NCI-H2171 (cell line): ENCODE measurements at places on chromosomes 5 and 9.
A peak's percentile ranks its signal among the peaks of the same experiment; 100 is the strongest.

- no peak for DNase-seq
Observed at GRCh38 chr5:80101993-80102392, 66.8 kb downstream of the THBS4 start.

- no peak for DNase-seq
Observed at GRCh38 chr9:34656992-34657391, 5.0 kb downstream of the IL11RA start.

- no peak for DNase-seq
Observed at GRCh38 chr5:2530609-2531008, 220.9 kb downstream of the IRX2 start.

DNA sequence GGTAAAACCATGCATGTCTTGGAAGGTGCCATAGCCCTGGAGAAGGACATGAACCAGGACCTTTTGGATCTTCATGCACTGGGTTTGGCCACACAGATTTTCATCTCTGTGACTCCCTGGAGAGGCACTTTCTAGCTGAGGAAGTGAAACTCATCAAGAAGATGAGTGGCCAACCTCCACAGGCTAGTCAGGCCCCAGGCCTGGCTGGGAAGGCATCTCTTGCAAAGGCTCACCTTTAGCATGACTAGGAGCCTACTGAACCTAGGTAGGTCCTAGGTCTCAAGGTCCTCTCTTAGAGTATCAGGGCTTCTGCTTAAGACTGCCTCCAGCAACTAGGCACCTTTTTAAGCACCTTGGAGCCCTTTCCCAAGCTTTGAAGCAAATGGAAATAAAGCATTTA, 1448.7 kb upstream of the ACO1 start:
- DNase-seq: no peak

- DNase-seq: no peak
Observed at GRCh38 chr5:72210888-72211678, 103.8 kb downstream of the MAP1B start.

DNA sequence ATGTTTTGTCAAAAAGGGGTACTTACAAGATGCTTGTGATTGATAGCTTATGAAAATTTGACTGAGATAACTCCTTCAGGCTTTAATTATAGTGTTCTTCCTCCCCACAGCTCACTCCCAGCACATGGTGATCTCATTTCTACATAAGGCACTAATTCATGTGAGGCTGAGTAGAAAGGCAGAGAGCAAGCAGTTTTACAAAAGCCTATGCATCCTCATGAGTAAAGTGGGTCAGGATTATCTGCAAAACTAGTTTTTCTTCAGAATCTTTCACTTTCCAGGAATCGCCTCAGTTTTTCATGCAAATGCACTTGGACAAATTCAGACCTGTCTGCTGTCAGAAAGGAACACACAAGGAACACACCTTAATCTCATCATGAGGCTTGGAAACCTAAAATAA, 92.1 kb upstream of the FBN2 start:
- no peak for DNase-seq

DNA sequence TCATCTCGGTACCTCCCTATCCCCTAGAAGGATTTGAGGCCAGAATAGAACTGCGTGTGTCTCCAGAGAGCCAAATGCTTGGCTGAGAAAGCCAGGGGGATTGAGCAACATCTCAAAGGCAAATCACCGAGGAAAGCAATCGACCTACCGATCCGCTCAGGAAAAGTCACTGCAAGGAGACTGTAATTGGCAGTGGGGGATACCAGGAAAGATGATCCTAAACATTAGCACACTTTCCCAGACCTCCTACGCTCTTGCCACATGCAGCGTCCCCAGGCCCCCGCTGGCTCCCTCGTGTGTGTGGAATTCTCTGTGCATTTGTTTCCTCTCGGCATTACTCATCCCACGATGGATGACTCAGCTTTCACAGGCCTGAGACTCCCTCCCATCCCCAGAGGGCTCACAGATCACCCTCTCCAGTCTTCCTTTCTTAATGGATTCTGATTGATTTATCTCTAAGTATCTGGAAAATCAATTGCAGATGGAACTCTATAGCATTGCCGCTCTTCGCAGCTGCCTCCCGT, 82.2 kb upstream of the ICE1 start:
- no peak for DNase-seq

GRCh38 chr9:136645352-136645902, 17.3 kb upstream of the EGFL7 start:
- no peak for DNase-seq

- peak; percentile 33 for DNase-seq
Observed at GRCh38 chr9:94692601-94693000, 33.9 kb upstream of the AOPEP start.
